ENCODE measurements at places on chromosomes 5 and 9. TPM values are rescaled to one million over a fixed set of nuclear protein-coding genes. Genes with fewer than 3 reads are reported as not detected.

The DNAI1 gene
- total RNA-seq, result 0.38 TPM

The GPBP1 gene
- 45.6 TPM for total RNA-seq

The DCAF12 gene
- 35.8 TPM for total RNA-seq

The ITK gene
- 0.43 TPM for total RNA-seq

The MYMK gene
- not detected for total RNA-seq

The EQTN gene
- not detected for total RNA-seq

The IGFBPL1 gene
- total RNA-seq, result 2.5 TPM

The CDH12 gene
- not detected for total RNA-seq

The NRARP gene
- 3.0 TPM for total RNA-seq

The SHOC1 gene
- total RNA-seq, result 0.02 TPM

The SURF6 gene
- total RNA-seq, result 25.1 TPM
